ENCODE measurements at places on chromosomes 7 and 10.

DNA sequence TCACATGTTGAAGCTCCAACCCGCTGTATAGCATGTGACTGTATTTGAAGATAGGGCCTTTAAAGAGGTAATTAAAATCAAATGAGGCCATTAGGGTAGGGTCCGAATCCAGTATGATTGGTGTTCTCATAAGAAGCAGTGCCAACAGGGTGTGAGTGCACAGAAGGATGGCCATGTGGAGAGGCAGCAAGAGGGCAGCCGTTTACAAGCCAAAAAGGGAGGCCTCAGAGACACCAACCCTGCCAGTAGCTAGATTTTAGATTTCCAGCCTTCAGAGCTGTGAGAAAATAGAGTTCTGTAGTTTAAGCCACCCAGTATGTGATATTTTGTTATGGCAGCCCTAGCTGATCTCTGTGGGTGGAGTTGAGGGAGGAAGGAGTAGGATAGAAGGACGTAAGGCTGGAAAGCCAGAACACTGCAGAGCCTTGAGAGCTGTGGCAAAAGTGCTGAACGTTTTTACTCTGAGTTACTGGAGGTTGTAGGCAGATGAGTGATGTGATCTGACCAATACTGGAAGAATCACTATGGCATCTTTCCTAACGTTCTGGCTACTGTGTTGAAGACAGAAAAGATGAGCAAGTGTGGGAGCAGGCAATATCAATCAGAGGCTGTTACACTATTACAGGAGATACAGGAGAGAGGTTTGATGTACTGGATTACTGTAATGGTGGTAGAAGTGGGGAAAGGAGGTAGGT, 334.9 kb downstream of the ELMO1 start:
- no peak for DNase-seq

GRCh38 chr10:3879073-3879472, 94.1 kb upstream of the KLF6 start:
- DNase-seq = no peak

- DNase-seq = peak; percentile 47
Observed at GRCh38 chr10:132293201-132293812, 14.4 kb downstream of the STK32C start.

DNA sequence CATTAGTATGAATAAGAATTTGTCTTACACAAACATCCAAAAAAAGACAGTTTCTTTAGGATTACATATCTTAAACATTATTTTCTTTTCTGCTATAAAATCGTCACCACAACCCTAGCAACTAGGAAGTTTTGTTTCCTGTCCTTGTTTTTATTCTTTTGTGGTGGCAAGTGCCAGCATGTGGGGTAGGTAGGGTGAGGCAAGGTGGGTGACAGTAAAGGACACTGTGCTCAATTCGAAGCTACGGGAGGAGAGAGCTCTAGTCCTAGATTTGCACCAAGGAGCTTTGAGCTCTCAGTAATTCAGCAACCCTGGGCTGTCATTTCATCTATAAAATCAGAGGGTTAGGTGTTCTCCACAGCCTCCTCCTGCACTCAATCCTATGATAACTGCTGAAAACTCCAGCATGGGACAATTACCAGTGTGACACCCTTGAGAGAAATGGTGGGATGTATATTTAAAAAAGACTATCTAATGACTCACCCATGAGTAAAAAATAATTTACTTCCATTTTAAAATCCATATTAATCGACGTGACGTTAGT, 187.1 kb downstream of the FAM107B start:
- DNase-seq = no peak

DNA sequence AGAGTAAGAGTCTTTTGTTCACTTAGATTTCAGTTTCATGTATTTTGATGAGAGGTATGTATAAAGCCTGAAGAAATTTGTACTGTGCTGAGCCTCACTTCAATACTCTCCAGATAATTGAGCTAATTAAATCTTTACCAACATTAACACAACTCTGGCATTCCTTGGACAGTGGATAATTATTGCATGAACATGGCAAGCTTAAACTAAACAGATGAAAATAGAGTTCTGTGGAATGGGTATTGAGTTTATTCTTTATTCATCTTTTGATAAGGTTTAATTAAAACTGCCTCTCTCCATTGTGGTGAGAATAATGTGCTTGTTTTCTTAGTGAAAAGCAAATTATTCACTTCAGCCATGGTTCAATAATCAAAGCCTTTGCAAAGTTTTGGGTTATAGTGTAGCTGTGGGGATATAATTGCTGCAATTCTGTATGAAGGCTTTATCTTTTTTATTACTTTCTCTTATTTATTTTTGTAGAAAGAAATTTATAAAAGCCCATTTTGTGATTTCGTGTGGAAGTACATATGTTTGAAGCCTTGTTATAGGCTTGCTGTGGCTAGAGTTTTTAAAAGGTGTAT, 126.4 kb upstream of the FZD1 start:
- DNase-seq = no peak

DNA sequence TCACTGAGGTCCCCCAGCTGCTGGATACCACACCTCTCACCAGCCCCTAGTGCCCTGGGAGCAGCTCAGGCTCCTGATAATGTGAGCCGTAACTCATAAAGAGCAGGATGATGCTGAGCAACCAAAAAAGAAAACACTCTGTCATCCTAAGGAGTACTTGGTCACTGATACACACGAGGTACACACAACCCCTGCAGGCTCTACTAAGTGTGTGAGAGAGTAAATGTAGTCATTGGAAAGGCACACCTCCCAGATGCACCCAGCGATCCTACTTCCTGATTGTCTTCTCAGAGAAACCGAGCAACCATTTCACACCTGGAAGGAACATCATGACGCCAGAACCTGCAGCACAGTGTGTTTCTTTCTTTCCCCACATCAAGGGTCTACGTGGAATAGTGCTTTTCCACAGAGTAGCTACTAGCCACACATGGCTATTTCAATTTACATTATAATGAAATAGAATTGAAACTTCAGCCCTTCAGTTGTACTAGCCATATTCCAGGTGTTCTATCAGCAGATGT, 34.2 kb downstream of the FIGNL1 start:
- no peak for DNase-seq

GRCh38 chr7:50803359-50804337, 21.0 kb upstream of the GRB10 start:
- no peak for DNase-seq

- DNase-seq = no peak
Observed at GRCh38 chr7:87330316-87330715, 15.1 kb upstream of the CROT start.

GRCh38 chr10:70191161-70191971, 21.1 kb upstream of the SAR1A start:
- DNase-seq = no peak

DNA sequence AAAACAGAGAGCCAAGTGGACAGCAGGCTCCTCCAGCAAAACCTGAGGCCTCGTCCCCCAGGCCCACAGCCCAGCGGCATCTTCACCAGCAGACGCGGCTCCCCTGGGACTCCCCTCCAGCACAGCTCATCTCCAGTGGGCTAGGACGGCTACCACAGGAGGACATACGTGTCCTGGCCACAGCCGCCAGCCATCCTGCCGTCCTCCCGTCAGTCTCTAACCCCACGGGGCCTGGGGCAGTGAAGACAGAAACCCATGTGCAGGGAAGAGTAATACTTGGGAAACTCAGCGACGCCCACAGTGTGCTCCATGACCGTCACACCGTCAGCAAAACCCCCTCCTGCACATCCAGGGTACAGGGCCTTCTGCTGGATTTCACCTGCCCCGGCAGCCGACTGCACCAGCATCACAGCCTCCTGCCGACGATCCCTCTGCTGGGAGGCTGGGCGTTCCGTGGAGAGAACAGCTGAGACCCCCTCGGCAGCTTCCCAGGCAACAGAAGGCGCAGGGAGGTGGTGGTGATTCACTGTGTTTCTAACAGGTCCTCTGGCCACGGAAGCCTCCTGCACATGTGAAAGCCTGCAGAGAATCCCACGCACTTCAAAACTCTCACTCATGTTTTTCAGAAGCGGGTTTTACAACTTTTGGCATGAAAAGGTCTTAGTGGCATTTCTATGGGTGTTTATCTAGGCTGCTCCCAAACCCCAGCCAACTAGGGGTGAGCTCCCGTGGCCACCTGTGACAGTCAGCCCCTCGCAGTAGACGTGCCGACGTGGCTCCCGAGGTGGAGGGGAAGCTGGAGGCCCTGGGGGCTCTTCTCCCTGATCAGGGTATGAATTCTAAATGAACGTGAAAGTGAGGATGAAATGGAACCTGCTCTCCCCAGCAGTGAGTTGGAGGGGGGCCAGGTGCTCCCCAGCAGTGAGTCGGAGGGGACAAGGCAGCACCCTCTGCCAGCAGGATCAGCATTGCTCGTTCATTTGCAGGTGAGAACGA, 513.5 kb downstream of the PTPRN2 start:
- DNase-seq = no peak

GRCh38 chr10:114042895-114043531, 653 bp upstream of the ADRB1 start:
- no peak for DNase-seq

DNA sequence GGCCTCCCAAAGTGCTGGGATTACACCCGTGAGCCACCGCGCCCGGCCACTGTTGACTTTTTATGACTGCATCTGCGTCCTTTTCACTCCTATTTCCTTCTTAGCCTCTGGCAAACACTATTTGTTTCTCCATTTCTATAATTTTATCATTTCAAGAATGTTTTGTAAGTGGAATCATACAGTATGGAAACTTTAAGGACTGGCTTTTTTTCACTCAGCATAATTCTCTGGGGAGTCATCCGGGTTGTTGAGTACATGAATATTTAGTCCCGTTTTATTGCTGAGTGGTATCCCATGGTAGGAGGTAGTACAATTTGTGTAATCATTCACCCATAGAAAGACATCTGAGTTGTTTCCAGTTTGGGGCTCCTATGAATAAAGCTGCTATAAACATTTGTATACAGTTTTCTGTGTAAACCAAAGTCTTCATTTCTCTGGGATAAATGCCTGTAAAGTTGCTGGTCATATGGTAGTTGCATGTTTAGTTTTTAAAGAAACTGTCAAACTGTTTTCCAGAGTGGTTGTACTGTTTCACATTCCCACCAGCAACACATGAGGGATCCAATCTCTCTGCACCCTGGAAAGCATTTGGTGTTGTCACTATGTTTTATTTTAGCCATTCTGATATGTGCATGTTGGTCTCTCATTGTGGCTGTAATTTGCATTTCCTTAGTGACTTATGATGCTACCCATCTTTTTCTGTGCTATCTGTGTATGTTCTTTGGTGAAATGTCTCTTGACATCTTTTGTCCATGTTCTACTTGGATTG, 139.6 kb upstream of the EEPD1 start:
- no peak for DNase-seq

DNA sequence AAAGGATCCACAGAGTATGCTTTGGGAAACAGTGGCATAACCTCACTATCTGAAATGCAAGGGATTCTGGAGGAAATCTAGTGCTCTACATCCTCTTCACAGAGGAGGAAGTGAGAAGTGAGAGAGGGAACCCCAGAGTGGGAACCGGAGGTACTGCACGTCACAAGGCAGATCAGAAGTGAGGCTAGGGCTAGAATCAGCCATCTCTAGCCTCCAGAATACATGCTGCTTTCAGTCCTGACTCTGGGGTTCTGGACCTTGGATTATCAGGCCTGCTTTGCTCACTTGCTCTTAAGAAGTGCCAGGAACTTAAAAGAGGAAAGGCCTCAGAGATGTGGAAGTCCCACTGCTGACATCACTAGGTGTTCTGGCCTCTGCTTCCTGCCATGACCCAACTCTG, 25.7 kb downstream of the ZNF503 start:
- peak; percentile 59 for DNase-seq

GRCh38 chr10:102393411-102394078, 2.0 kb upstream of the NFKB2 start:
- DNase-seq = no peak

DNA sequence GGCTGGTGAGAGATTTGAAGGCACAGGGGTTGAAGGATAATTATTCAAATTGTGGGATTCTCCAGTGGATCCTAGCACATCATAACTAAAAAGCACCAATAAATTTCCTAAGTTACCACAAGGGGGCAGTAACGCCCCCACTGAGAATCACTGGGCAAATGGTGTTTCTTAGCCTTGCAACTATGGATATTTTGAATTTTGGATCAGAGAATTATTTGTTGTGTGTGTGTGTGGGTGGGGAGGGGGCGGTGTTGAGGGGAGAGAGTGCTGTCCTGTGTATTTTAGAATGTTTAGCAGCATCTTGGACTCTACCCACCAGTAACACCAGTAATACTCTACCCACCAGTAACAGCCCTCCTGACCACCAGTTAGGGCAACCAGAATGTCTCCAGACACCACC, 63.3 kb upstream of the PRKG1 start:
- peak; percentile 16 for DNase-seq
